Vagina (tissue), 2 donors: ENCODE measurements at places on chromosomes 1 and 21.

- DNase-seq, result no peak
Measured at GRCh38 chr1:55463814-55464475, 248.8 kb upstream of the USP24 start.

DNA sequence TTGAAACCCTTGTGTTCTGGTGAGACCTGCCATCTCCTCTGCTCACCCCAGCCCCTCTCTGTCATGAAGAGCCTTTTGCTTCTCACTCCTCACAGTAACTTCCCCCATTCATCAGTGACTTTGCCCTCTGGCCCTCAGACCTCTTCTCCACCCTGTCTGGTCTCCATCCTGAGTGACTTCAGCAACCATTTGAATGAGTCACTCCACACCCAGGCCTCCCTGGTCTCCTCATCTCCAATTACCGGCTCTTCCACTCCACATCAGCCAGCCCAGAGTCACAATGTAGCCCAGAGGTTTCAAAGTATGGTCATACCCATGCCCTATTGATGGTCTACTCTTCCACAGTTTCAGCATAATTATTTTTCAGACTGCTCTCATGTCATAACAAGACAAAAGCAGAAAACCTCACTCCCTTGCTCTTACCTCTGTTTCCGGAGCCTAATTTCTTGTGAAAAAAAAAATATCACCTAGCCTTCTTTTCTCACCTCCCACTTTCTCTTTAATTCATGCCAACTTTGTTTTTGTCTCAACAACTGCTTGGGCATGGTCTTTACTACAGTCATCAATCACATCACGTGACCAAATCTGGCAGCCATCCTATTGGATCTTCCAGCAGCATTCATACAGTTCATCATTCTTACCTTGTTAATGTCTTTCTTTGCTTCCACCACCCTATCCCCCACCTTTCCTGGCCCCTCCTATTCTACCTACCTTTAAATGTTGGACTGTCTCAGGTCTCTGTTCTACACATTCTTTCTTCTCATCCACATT is 35.6 kb upstream of the NEK7 start:
- no peak for DNase-seq

DNA sequence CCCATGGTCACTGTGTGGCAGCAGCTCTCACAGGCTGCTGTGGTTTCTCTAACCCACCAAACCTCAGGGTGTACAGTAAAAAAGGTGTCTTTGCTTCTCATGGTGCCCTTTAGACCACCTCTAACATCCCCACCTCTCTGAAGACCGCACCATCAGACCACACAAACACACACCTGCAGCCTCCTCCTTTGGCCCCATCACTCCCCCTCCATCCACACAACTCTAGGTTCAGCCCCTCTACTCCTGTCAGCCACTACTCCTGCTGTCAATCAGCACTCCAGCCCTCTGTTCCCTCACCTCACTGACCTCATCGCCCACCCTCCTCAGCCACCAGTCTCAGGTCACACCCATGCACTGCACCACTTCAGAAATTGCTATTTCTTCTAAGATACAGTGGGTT is 7.5 kb downstream of the ZNF692 start:
- DNase-seq, result no peak

GRCh38 chr1:202130297-202130721 is 7.6 kb downstream of the GPR37L1 start:
- DNase-seq, result no peak

- DNase-seq, result no peak
Measured at GRCh38 chr1:233412812-233413211, 85.3 kb downstream of the MAP3K21 start.

GRCh38 chr21:31374395-31374794 is 30.3 kb upstream of the TIAM1 start:
- DNase-seq, result no peak

- DNase-seq, result no peak
Measured at GRCh38 chr1:159647616-159648015, 60.0 kb downstream of the APCS start.

- no peak for DNase-seq
Measured at GRCh38 chr1:111131693-111132092, 8.2 kb downstream of the DRAM2 start.

- no peak for DNase-seq
Measured at GRCh38 chr21:44785620-44786335, 15.8 kb downstream of the UBE2G2 start.

DNA sequence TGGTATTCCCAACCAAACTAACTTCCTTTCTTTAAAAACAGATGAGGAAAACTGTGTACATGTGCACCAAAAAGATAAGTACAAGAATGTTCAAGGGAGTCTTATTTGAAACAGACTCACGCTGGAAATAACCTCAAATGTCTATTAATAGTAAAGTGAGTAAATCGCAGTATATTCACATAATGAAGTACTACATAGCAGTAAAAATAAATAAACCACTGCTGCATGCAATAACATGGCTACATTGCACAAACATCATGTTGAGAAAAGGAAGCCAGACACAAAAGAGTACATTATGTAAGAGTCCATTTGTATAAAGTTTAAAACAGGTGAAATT is 5.2 kb upstream of the DENND2D start:
- no peak for DNase-seq

DNA sequence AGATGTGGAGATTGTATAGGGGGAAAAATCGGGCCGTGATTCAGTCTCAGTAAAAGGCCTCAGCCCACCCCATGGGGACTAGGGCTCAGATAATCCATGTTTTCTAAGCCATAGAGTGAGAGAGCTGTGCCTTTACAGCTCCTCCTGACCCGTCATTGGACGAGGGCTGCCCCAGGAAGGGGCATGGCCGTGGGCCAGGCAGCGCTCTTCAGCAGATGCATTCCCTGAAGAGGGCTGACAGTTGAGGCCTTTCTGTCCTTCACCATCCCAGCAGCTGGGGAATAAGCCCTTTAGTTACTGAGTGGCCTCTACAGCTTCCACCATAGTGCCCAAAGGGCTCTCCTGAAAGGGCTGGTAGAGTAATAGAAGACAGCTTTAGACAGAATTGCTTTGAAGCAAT is 57.2 kb downstream of the ST3GAL3 start:
- no peak for DNase-seq

- DNase-seq, result no peak
Measured at GRCh38 chr1:174123843-174124242, 35.5 kb upstream of the RABGAP1L start.

GRCh38 chr1:11622398-11622797 is 31.8 kb downstream of the FBXO2 start:
- DNase-seq, result no peak

DNA sequence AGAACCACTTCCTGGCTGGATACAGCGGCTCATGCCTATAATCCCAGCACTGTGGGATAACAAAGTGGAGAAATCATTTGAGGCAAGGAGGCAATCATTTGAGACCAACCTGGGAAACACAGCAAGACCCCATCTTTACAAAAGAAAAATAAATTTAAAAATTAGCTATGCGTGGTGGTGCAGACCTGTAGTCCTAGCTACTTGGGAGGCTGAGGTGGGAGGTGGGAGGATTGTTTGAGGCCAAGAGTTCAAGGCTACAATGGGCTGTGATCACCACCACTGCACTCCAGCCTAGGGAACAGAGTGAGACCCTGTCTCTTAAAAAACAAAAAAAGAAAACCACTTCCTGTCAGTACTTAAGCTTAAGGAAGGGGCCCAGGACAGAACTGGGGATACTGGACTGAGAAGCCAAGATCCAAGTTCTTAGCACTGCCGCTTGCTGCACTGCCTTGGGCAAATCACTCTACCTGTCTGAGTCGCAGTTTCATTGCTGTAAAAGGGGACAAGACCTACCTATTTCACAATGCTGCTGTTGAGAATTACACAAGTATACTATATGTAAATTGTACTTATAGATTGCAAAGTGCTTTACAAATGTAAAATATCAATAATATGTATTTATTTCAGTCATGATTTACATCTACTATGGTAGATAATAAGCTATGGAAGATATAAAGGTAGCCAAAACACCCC is 154.9 kb downstream of the RERE start:
- DNase-seq, result no peak

DNA sequence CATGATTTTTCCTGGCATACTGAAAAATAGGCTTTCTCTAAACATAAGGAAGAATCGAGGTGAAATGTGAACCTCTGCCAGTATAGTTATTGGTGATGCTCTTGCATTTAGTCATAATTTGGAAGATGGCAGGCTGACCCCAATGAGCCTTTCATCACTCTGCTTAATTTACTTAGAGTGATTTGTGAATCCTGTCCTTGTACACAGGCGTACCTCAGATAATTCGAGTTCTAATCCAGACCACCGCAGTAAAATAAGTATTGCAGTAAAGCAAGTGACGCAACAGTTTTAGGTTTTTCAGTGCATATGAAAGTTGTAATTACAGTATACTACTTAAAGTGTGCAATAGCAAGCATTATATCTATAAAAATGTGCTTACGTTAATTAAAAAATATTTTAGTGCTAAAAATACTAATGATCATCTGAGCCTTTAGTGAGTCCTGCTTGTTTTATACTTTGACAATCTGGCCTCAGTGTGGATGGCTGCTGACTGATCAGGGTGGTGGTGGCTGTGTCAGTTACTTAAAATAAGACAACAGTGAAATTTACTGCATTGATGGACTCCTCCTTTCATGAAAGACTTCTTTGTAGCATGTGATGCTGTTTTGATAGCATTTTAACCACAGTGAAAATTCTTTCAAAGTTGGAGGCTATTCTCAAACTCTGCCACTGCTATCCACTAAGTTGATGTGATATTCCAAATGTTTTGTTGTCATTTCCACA is 1.7 kb downstream of the PKNOX1 start:
- DNase-seq, result no peak

- DNase-seq, result no peak
Measured at GRCh38 chr1:18400347-18401102, 80.2 kb upstream of the KLHDC7A start.

GRCh38 chr1:18814425-18814824 is 45.0 kb downstream of the TAS1R2 start:
- DNase-seq, result no peak

- DNase-seq, result no peak
Measured at GRCh38 chr21:43297989-43298388, 128.9 kb downstream of the SIK1 start.

- DNase-seq, result no peak
Measured at GRCh38 chr1:168396940-168397684, 116.4 kb downstream of the TBX19 start.

DNA sequence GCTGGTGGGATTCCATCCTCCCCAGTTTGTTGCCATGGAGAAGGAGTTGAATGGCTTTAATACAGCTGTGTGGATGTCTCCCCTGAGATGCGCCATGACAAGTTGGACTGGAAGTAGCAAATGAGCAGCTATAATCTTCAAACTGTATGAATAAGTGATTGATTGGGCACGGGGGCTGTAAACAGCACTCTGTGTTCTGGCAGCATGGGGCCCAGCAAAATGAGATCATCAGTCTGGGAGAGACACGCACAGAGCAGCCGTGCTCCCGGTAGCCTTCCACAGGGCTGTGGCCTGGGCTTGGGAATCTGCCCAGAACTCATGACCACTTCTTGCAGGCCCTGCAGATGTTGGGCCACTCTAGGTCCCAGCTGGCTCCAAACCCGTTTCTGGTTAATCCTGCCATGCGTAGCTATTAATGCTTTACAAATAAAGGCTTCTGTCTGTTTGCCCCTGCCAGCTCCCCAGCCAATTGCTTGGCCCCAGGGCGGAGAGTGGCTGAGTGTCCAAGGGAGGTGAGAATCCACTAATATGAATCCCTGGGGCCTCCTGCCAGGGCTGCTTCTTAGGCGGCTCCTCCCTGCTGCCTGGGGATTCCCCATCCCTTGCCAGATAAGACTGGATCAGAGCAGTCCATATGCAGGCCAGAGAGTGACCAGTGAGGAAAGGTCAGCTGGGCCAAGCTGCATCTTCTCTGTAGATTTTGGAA is 642.9 kb downstream of the AJAP1 start:
- no peak for DNase-seq

GRCh38 chr21:23127973-23128372 is 2129.8 kb downstream of the NCAM2 start:
- DNase-seq, result no peak

DNA sequence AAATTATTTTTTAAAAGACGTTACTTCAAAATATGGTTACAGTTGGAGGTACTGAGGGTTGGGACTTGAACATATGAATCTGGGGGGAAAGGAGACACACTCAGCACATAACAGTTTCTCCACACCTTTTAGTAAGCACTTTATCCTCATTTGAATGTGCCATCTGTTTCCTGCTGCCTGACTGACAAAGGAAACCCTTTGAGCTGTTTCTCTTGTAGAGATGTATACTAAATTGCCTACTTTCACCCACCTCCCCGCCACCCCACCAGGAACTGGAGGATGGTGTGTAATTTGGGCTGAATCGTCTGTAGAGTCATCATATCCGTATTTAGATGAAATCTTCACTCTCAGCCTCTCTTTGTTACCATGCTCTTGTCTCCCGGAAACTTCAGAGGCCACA is 108.1 kb downstream of the KAZN start:
- no peak for DNase-seq

DNA sequence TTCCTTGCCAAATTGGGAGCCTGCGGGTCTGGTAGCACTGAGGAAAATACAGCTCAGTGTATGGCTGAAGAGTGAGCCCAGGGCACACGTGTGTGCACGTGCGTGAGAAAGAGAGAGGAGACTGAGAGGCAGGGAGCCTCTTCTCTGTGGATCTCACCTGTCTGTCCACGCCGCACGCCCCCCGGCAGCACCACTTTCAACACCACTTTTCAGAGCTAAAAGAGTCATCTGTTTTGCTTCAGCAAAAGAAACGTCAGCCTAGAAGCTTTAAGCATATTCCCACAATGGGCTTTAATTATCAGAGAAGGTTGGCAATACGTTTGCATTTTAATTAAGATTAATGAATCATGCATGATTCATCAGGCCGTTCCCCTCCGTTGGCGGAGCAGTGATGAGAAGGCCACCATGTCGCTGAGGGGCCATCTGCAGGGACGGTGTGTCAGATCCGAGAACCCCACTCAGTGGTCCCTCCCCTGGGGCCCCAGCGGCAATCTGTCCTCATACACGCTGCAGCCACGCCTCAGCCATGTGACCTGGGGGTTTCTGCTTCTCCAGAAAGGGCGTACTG is 56.8 kb downstream of the SIK1 start:
- no peak for DNase-seq

DNA sequence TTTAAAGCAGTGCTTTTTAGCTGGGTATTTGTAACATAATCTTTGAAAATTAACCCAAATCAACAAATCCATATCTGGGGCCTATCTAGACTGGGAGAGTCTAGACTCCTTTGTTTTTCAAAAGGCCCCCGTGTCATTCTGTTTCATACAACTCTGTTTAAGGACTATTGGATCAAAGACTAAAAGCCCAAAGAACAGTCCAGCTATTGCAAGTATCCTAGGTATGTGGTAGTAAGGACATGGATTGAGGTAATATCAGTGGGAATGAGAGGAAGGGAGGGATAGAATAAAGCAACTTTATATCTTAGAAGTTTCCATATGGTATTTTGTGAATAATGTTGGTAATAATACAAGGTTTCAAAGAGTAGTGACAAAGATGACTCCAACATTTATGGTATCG is 18.2 kb downstream of the KIF1B start:
- DNase-seq, result no peak

- no peak for DNase-seq
Measured at GRCh38 chr21:41521489-41522027, 13.6 kb upstream of the TMPRSS2 start.

- no peak for DNase-seq
Measured at GRCh38 chr1:239590556-239590955, 204.2 kb downstream of the CHRM3 start.
